HL-60 (cell line): ENCODE measurements at places on chromosomes 7 and 10.

- DNase-seq, result no peak
These were observed 516.7 kb downstream of the PARD3 start for GRCh38 chr10:34298346-34298818.

DNA sequence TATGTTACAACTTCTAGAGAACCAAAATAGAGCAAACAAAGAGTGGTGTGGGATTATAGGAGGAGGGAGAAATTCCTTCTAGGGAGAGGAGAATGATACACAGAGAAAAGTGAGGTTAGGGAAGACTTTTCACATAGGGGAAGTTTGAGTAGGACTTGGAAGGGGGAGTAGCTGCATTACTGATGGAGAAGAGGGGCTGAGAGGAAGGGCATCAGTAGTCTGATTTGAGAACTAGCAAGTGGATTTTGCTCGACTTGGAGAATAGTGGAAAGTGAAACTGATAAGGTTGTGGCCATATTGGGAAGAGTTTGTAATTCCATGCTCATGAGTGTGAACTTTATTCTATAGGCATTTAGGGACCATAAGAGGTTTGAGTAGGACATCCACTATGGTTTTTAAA, 6.1 kb downstream of the NRF1 start:
- no peak for DNase-seq

GRCh38 chr10:97651773-97652172, 11.3 kb downstream of the PI4K2A start:
- no peak for DNase-seq

DNA sequence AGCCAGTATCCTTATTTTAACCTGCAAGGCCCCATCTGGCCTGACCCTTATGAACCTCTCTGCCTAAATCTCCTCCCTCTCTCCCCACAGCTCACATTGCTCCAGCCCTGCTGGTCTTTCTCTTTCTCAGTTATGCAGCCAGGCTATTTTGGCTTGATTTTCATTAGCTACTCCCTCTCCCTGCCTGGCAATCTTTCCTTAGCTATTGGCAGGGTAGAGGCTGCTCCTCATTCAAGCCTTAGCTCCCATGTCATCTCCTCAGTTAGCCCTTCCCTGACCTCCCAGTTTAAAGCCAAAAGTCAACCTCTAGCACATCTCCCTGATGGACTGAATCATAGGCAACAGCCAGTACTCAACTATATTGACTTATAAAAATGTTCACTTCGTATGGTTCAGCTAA, 214.4 kb upstream of the CELF2 start:
- DNase-seq, result no peak

DNA sequence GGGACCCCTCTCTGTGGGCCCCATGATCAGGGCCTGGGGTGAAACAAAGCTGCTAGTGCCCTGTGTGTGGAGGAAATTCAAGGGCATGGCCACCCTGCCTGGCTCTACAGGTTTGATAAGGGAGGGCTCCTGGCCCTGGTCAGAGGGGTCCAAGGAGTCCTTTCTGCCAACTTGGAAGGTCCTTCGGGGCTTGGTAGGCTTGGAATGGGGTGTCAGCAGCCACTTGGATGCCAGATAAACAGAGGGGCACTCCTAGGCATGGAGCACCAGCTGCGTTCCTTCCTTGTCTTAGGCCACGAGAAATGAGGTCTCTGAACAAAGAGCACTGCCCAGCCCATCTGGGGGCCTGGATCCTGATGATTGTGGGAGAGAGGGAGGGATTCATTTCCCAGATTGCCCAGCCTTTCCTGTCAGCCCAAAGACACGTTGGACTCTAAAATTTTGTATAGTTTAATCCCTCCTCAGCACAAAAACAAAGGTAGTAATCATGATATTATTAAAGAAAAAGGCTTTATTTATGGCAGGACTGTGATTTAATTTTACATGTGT, 5.1 kb downstream of the MTURN start:
- no peak for DNase-seq

DNA sequence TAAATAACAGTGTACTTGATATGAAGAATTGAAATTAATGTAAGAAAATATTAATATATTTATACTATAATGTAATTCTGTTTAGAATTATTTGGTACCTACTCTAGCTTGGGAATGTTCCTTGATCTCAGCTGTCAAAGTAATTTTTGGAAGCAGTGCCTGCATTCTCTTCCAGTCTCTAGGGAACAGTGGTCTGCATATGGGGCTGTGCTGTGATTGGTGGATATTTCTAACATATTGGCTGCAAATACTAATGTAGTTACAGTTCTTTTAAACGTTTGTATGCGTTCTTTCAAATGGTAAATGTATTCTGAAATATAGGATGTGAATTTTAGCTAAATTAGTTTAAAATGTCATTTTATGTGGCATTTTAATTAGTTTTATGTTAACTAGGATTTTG, 87.2 kb downstream of the PHF14 start:
- DNase-seq, result no peak

DNA sequence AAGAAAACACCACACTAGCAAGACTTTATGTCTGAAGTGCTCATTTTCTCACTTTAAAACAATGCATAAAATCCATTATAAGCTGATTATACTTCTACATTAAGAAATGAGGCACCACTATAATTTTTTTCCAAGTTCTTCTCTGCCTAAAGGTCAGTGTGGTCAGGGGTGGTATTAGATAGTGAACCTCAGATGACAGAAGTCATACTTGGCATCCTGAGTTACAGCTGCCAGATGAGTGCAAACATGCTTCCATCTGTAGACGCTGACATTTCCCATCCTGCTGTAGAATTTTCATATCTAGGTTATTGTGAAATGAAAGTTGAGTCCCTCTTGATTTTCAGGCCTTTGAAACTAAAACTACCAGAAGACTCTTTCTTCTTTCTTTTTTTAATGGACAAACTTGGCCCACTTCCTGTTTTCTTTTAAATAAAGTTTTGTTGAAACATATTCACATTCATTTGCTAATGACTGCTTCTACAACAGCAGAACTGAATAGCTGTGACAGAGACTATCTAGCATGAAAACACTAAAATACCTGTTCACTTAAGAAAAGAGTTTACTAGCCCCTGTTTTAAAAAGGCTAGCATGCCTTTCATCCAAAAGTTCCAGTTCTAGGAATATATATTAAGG, 900.8 kb downstream of the XPNPEP1 start:
- DNase-seq, result no peak

- DNase-seq, result no peak
These were observed 49.5 kb downstream of the IKZF1 start for GRCh38 chr7:50353894-50354595.

DNA sequence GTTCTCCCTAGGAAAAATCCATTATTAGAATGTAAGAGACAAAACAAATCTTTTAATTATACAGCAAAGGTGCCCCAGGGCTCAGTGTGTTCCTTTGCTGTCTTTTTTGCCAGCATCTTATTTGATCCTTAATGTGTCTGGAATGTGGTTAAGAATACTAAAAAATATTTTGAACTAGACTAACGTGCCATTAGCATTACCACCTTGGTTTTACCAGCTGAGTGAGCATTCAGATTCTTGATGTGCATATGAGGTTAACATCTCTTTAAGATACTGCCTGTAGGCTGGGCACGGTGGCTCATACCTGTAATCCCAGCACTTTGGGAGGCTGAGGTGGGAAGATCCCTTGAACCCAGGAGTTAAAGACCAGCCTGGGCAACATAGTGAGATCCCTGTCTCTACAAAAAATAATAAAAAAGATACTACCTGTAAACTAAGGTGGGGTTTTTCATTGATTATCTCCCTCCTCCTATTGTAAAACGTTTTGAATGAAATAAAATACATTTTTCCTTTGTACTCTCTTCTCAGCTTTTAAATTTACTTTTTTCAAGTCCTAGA, 96.6 kb downstream of the CCNY start:
- no peak for DNase-seq

GRCh38 chr7:151340794-151341356, 737 bp upstream of the NUB1 start:
- no peak for DNase-seq

DNA sequence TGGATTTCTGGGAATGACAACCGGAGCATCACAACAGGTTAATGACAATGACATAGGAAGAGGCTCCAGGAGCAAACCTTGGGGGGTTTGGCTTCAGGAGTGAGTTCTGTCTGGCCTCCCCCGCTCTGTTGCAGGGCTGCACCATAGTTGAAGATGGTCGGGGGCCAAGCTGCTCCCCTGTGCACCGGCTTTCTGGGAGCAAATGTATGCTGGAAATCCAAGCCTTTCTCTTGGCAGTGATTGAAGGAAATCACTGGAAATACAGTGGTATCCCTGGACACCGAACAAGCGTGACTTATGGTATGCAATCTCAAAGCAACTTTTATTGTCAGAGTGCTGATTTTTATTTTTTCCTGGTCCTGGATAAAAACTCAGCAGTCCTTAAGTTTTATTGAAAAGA, 251.9 kb upstream of the ZNF32 start:
- no peak for DNase-seq

- DNase-seq, result no peak
These were observed 42.5 kb downstream of the ABLIM1 start for GRCh38 chr10:114615600-114616007.

DNA sequence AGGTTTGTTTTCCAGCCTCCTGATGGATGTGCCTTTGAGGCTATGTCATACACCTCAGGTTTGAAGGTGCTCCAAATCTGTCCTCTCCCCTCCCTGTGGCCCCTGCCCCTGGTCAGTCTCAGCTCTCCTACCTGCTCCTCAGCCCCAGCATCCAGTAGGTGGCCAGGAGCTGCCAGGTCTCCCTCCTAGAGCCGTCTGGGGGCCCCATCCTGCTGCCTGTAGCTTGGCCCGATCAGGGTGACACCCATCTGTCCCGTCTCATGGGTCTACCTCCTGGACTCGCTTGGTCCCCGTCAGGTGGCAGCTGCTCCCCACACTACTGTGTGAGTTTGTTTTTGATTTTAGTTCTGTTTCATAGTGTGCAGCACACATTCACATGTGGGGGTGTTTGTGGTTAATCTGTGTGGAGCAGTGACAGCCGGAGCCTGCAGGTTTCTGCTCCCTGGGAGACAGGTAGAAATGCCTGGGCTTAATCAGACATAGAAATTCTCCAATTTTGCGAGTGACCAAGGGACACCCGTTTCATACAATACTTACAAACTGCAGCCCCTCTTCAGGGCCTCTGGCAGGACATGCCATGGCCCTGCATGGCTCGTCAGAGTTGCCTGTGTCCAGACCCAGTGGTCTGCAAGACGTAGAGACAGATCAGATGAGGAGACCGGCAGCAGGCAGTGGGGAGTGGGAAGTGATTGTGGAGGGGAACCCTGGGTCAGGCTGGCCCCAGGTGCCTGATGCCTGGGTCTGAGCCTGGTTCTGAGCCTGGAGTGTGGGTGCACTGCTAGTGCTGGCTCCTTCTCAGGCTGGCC, 17.1 kb downstream of the ADCY1 start:
- DNase-seq, result no peak

GRCh38 chr10:44297963-44298362, 86.9 kb downstream of the CXCL12 start:
- DNase-seq, result no peak

GRCh38 chr7:116195451-116195850, 14.9 kb upstream of the TES start:
- no peak for DNase-seq

- no peak for DNase-seq
These were observed 246.6 kb downstream of the XPNPEP1 start for GRCh38 chr10:109676703-109677102.

GRCh38 chr7:99357701-99358490, 16.6 kb upstream of the ARPC1B start:
- DNase-seq, result no peak

GRCh38 chr7:107799647-107800264, 3.3 kb downstream of the SLC26A3 start:
- DNase-seq, result no peak

DNA sequence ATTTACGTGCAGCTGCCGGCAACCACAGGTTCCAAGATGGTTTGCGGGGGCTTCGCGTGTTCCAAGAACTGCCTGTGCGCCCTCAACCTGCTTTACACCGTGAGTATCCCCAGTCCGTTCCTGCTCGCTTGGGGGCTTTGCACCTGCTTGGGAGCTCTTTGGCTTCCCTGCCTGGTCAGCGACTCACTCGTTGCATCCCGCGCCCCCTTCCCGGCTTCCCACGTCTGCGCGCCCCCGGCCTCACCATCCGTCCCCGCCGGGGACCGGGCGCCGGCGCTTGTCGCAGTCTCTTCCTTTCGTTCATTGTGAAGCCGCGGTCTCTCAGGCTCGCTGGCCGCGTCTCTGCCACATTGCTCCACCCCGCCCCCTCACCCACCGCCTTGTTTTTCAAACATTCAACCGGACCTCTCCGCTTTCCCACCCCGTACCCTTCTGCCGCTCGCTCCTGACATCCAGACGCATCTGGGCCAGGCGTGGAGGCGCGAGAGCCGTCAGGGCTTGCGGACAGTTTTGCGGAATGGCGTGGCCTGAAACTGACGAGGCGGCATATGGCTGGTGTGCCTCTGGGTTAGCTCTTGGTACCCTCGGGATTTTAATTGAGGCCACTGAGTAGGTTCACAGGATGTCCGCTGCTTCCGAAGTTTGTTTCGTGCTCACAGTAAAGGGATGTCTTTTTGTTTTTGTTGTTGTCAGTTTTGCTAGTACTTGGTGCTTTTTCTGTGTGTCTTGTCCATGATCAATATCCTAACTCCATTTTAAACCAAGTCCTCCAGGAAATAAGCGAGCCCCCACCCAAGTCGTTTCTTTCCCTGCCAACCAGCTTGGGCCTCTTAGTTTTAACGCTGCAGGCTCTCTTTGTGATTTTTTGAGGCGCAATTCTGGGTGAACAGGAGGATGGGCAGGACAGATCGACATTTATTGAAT, 639 bp downstream of the TSPAN13 start:
- no peak for DNase-seq

DNA sequence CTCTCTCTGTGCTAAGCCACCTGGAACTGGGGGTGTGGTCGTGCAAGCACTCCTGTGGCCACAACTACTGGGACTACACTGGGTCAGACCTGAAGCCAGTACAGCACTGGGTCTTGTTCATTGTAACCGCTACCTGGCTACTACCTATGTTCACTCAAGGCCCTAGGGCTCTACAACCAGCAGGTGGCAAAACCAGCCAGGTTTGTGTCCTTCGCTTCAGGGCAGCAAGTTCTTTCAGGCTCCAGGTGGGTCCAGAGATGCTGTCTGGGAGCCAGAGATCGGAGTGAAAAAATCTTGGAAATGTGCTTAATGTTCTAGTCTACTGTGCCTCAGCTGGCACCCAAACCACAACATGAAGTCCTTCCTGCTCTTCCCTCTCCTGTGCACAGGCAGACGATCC, 171.6 kb upstream of the SORCS1 start:
- no peak for DNase-seq

GRCh38 chr7:22052674-22053365, 107.1 kb upstream of the CDCA7L start:
- DNase-seq, result no peak

- no peak for DNase-seq
These were observed 114.6 kb downstream of the LRMDA start for GRCh38 chr10:75546004-75546403.

- no peak for DNase-seq
These were observed 997 bp downstream of the WDR37 start for GRCh38 chr10:1057106-1057657.
